NCI-H226 (cell line): ENCODE measurements at places on chromosomes 5 and 9.

- DNase-seq = no peak
Measured at GRCh38 chr9:78311886-78312524, 15.1 kb downstream of the PSAT1 start.

DNA sequence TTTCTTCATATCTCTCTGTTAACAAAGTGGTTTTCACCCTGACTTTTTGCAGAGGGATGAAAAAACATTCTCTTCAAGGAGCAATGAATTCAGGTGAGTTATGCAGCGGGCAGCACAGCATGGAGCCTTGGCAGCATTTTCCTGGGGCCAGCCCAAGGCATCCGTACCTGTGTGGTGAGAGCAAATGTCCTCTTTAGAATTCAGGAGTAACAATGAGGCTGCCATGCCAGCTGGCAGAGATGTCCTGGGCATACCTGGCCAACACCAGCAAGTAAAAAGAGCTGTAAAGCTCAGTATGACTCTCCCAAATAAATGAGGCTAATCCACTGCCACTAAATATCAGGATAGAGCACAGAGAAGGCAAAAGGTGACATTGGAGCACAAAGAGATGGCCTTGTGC, 277.6 kb upstream of the TRPC7 start:
- DNase-seq = no peak

DNA sequence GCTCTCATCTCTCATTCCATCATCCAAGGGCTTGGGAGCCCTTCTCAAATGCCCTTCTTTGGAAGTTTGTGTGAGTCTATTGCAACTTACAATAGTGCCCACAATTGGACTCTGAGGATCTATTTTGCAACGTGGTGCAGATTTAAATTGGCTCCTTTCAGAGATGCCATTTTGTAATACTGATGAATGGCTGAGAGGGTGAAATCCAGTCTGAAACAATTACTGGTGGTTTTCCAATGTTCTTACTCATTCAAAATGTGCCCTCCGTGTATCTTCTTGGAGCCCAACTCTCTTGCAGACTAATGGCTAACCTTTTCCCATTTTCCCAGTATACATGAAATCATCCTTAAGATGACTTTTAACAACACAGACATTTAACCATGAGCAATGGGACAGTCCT, 6.1 kb downstream of the ZNF462 start:
- DNase-seq = no peak

DNA sequence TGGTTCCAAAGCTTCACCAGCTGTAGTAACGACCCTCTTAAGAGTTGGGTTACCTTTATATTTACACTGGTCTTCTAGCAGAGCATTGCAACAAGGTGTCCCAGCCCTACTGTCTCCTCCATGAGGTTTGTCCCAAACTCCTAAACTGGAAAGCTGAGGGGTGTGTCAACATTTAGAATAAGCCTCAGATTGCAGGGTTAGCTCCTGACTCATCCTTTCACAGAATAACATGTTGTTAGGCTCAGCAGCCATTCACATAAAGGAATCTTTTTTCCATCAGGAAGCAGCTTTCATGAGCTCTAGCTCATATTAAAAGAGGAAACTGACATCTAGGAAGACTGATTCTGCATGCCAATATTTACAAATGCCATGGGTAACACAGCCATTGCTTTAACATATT, 238.7 kb downstream of the EFNA5 start:
- DNase-seq = peak; percentile 63

- DNase-seq = no peak
Measured at GRCh38 chr9:13443346-13444244, 164.1 kb upstream of the MPDZ start.

DNA sequence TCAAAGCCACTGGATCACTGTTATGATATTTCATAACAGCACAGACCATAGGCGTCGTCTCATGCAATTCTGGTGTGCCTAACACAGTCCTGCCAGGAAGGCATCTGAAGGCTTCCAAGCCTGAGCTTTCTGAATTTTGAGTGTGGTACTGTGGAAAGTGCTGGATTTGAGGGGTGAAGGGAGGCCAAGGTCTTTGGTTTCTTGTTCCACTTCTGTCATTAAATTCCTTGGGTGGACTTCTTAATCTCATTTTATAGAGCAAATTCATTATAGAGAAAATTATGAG, 441.3 kb upstream of the PIK3R1 start:
- DNase-seq = no peak

GRCh38 chr5:95644351-95645042, 2.1 kb upstream of the RFESD start:
- peak; percentile 24 for DNase-seq

DNA sequence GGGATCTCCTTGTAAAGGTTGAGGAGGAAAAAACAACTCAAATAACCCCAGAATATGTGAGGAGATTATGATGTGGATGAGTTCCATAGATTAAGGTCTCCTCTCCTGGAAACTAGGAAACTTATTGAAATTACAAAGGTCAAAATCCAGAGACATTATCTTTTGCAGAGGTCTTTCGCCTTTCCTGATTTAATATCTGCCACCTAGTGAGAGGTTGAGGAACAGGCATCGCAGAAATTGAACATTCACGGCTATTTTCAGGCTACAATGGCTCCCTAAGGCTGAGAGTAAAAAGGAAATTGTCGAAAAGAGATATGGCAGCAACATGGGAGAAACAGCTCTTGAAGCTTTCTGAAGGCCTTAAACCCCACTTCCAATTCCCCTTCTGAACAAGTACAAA, 127.5 kb upstream of the PLCXD3 start:
- DNase-seq = no peak

- no peak for DNase-seq
Measured at GRCh38 chr9:130825351-130825651, 9.8 kb upstream of the ABL1 start.

DNA sequence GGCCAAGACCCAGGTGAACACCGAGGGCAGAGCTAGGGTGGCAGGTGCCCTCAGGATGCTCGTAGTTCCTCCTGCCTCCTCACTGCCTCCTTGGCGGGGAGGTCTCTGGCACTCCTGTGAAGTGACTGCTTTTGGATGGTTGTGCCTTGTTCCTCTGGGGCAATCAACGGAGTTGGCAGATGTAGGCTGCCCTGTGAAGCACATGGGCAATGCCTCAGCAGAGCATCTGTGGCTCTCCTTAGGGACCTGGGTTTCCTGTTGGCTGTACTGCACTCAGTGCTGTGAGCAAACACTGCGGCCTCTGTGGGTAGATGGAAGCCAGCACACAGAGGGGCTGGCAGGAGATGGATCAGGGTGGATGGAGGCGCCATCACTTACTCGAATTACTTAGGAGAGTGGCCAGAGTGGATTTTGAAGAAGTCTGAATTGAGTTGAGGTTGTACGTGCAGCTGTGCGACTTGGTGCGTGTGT, 71.4 kb upstream of the COL5A1 start:
- no peak for DNase-seq

GRCh38 chr5:84445049-84445685, 60.5 kb upstream of the EDIL3 start:
- DNase-seq = peak; percentile 31

DNA sequence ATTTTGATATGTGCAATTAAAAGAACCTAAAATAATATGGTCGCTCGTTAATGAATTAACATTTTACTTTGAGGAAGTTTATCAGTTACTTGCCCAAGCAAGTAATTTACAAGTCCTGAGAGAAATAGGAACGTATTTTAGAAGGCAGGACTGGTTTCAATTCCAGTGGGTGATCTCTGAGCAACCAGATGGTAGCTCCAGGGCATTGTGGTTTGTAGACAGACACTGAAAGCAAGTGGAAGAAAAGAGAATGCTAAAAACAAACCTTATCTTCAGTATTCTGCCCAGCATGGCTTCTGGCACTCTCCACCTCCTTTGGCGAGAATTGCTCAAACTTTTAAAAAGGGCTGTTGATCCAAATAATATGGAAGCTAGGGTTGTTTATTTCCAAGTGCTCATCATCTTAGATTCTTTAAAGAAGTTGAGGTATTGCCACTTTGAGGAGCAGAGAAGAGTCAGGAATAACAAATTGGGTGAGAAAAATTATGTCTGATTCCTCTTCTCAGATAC, 31.8 kb upstream of the ERAP2 start:
- peak; percentile 68 for DNase-seq

DNA sequence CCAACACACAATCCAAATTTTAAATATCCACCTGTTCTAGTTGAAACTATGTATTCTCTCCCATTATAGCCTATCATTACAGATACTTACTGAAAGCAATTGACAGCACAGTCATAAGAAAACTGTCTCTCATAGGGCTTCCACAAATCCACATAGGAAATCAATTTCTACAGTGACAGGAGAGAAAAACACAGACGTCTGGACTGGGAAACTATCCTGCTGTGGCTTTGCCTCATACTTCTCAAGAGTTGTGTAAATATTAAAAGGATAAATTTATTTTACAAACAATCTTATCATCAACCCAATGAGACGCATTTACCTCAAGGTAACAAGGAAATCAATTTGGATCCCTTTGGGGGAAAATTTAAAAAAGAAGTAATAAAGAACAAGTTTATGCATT, 517.5 kb downstream of the EFNA5 start:
- no peak for DNase-seq

DNA sequence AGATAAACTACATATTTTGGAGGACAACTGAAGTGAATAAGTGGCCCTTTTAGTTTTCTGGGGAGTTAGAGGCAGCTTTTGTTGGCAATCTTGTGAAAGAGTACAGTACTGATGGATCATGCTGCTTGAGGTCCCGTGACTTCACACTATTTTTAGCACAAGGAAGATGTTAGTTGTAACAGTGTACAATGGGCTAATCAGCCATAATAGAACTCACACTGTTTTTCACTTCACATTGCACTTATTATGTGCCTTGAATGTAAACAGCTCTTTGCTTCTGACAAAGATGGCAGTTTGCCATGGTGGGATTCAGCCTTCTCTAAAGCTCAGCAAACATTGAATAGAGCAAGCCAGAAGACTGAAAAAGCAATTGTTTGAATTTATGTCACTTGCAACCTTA, 176.7 kb upstream of the ZNF608 start:
- DNase-seq = no peak

DNA sequence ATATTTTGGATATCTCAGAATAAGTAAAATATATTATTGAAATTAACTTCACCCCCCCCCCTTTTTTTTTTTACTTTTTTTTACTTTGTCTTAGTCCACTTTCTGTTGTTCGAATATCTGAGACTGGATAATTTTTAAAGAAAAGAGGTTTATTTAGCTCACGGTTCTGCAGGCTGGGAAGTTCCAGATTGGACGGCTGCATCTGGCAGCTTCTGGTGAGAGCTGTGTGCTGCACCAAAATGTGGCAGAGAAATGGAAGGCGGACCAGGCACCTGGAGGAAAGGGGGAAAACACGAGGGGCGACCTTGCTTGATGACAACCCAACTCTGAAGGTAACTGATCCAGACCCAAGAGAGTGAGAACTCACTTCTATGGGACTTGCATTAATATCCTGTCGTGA, 5.6 kb upstream of the GMCL2 start:
- DNase-seq = no peak

- DNase-seq = no peak
Measured at GRCh38 chr9:129223551-129224208, 45.6 kb upstream of the IER5L start.

DNA sequence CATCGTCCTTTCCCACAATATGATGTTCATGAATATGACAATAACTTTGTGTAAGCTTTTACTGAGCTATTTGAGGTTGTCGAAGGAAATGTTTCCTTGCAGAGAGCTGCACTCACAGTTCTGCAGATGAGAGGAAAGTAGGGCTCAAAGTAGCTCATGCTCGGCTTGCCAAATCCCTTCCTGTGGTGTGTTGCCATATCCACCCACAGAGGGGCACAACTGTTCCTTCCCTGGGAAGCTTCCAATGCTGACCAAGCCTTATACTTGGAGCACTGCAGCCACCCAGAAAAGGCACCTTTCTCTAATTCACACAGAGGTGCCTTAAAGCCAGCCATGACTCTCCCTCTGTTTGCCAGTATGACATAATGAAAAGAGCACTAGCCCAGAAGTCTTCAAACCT, 390.3 kb downstream of the CAAP1 start:
- DNase-seq = no peak

GRCh38 chr5:67378256-67378655, 181.7 kb upstream of the CD180 start:
- no peak for DNase-seq

DNA sequence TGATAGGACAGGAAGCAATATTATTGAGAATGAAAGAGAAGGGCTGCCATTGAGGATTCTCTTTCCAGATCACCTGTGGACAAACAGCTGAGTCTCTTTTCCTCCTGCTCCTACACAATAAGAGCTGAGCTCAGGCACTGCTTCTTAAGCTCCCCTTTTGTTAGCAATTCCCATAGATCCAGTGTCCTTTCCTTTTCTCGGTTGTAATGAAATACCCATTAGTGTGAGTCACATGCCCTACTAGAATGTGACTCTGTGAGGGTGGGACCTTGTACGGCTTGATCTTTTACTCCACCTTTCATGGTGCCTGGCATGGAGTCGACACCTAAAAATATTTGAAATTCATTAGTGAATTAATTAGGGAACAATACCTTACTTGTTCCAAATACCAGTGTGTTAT, 269.2 kb downstream of the NR3C1 start:
- DNase-seq = no peak
